ENCODE measurements at places on chromosomes 2 and 18. TPM values are rescaled to one million over a fixed set of nuclear protein-coding genes. Genes with fewer than 3 reads are reported as not detected.
A peak's percentile ranks its signal among the peaks of the same experiment; 100 is the strongest.

FKBP1B gene
- 2.0 TPM for total RNA-seq

CRYGA gene
- total RNA-seq = not detected

KIF3C gene
- 5.5 TPM for total RNA-seq

GCG gene
- total RNA-seq = not detected

TSPYL6 gene
- 0.11 TPM for total RNA-seq

HES6 gene
- total RNA-seq = 2.7 TPM

RPIA gene
- 10.5 TPM for total RNA-seq

TANC1 gene
- total RNA-seq = 55.6 TPM

SRD5A2 gene
- total RNA-seq = not detected

ZSWIM2 gene
- total RNA-seq = not detected

OR6B2 gene
- total RNA-seq = not detected

SCN9A gene
- total RNA-seq = 0.75 TPM

PID1 gene
- total RNA-seq = 4.3 TPM

DNA sequence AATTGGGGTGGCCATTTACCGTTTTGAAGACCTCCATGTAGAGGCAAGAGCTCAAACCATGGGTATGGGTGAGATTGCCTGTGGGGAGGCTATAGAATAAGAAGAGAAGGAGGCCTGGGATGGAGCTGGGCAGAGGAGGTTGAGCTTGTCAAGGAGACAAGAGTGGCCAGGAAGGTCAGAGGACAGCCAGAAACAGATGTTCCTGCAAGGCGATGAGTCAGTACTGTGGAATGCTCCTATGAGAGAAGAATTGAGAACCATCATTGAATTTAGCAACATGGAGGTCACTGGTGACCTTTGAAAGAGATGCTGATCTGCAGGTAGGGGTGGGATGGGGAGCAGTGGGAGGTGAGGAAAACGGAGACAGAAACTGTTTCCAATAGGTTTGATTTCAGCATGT, 3.5 kb downstream of the ACSL3 start:
- DNase-seq = no peak

GRCh38 chr18:11268741-11269233, 119.4 kb upstream of the PIEZO2 start:
- no peak for DNase-seq

GRCh38 chr2:157056200-157056676, 201.3 kb upstream of the GALNT5 start:
- DNase-seq = no peak

DNA sequence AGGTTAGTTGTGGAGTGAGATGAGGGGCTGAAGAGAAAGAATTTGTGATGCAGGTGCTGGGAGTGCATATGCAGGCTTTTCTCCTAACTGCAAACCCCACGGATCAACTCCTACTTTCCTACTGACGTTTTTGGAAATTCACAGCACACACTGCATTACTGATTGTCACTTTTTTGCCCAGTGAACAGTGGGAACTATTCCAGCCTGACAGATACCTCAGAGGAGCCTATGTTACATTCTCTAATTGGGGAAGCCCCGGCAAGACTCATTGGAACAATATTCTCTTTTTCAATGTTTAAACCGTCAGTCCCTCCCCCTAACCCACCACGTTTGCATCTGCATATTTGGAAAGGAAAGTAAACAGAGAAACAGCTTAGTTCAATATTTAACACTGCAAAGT, 126.2 kb downstream of the DPP4 start:
- no peak for DNase-seq

GRCh38 chr2:207503234-207503633, 26.5 kb upstream of the CREB1 start:
- no peak for DNase-seq

- no peak for DNase-seq
Measured at GRCh38 chr18:7750095-7750663, 183.1 kb downstream of the PTPRM start.

- no peak for DNase-seq
Measured at GRCh38 chr2:81739966-81740365, 1435.4 kb upstream of the LRRTM1 start.

DNA sequence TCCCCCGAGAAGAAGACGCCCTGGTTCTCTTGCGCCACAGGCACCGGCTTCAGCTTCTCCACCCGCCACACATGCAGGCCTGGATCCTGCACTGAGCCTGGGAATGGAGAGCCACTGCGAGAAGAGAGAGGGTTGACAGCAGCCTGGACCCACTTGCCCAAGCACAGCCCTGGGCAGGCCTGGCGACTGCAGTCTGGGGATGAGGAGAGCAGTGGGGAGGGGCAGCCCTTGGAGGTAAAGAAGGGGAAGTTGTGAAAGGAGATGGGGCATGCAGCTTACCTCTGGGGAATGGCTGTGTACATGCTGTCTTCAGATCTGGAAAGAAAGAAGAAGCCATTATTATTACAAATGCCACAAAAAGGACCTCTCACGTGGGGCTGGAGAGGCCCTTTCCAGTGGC, 8.3 kb downstream of the CAPG start:
- DNase-seq = no peak

DNA sequence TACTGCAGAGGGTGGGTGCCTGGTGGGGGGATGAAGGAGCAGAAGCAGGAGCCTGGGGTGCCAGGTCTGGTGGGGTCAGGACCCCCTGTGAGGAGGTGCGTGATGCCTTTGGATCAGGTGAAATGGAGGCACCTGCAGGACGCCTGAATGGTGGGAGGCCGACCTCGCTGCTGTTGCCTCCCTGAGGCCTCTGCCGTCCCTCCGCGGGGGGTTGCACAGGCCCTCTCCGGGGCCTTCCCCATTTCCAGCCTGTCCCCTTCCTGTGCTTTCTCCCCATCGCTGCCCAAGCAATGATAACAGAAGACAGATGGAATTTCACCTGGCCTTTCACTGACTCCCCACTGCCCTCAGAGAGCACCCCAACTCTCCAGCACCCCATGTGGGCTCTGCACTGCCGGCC, 259.3 kb downstream of the ALPK2 start:
- DNase-seq = no peak

- DNase-seq = no peak
Measured at GRCh38 chr2:219687272-219687671, 59.8 kb downstream of the SLC4A3 start.

- no peak for DNase-seq
Measured at GRCh38 chr2:38750011-38750890, 910 bp downstream of the SRSF7 start.

DNA sequence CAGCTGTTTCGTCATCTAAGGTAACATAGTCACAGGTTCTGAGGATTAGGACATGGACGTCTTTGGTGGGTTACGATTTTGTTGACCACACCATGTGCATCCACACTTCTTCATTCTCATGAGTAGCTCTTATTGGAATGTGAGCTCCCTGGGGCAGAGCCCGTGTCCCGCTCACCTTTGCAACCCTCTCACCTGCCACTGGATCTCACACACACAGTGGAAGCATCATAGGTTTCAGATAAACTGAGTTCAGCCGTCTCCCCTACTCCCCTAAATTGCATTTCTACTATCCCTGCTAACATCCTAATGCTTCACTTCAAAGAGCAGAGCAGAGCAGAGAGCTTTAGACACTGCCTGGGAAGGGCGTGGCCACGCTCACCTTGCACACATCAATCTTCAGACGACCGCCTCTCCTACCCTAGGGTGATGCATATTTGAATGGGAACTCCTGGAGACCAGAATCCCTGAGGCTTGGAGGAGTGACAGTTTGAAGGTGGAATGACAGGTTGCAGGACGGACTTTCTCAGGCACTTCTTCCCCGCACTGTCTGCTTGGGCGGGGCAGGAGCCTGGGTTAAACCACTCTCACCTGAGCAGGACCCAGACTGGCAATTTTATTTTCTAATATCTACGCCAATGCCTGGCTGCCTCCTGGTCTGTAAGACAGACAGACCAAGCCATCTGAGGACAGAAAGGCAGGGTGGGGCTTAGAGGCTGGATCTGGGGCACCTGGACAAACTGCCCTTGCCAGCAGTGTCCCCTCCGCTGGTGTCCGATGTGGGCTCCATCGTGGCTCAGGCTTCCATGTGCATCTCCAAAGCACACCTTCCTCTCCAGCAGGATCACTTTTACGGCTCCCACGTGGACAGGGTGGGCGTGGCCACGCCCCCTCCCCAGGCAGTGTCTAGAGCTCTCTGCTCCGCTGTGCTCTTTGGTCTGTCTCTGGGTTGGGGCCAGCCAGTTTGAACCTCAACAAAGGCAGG, 229.5 kb upstream of the COPS8 start:
- DNase-seq = no peak

DNA sequence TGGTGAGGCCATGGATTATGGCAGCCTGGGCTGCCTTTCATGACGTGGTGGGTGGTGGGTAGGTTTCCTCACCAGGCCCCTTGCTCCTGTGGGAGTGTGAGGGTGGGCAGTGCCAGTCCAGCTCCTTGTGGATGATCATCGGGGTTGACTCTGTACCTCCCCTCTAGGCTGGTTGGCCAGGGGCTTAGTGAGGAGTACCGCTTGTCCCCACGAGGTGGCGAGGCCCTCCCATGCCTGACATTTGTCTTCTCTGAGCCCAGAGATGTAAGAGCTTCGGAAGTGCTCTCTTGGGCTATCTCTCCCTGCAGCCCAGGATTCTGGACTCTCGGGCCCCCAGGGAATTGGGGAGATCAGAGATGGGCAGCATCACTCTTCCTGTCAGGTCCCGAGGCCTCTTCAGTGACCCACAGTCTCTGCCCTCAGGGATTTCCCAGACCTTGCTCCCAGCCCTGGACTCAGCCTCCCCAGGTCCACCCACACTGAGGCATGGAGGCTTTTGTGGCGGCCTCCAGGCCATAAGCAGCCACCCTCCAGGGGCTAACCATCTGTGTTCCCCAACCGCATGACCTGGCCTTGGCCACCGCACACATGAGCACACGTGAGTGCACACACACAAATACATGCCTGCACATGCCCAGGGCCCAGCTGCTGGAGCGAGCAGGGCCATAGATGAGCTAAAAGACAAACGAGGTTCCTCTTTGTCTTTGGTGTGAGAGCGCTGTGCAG, 6.5 kb downstream of the SPR start:
- DNase-seq = peak; percentile 75

- no peak for DNase-seq
Measured at GRCh38 chr2:73896362-73897239, 3.8 kb downstream of the ACTG2 start.

GRCh38 chr2:127347734-127348392, 39.9 kb downstream of the MAP3K2 start:
- DNase-seq = no peak

All from cardiac septum (tissue), 1 donor.